NT2/D1 (cell line): ENCODE measurements at places on chromosomes 3 and 15.

GRCh38 chr3:12916159-12916558 is 74.8 kb upstream of the RPL32 start:
- no peak for DNase-seq

DNA sequence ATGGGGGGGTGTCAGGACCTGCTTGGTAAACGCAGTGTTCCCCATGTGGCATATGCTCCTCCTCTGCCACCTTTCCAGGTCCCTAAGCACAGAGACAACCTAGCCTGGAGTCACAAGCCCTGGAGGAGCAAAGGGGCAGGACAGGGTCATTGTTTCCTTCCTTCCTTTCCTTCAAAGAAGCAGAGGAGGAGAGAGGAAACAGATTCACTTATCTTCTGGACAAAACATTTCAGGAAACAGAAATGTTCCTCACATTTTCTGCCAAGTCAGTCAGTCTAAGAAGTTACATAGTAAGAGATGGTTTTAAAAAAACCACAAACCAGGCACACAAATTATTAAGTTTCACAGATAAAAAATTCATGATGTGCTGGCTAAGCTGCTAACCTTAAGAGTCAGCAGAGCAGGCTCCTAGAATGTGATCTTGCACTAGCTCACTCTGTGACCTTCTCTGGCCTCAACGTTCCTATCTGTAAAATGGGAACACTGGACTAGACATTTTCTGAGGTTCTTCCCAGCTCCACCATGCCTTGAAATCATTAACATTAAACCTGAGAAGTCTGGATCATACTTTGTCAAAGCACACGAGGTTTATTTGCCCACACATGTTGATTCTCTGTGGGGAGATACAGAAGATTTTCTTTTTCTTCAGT is 47.9 kb downstream of the ATP13A5 start:
- DNase-seq: no peak

GRCh38 chr15:63028442-63029110 is 14.0 kb upstream of the TPM1 start:
- no peak for DNase-seq

DNA sequence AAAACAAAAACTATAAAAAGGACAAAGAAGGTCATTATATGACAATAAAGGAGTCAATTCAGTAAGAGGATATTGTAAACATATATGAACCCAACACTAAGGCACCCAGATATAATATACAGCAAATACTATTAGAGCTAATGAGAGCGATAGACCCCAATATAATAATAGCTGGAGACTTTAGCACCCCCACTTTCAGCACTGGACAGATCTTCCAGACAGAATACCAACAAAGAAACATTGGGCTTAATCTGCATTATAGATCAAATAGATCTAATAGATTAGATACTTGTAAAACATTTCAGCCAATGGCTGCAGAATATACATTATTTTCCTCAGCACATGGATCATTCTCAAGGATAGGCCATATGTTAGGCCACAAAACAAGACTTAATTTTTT is 53.4 kb downstream of the NUDT16 start:
- DNase-seq: no peak

- no peak for DNase-seq
These were observed 1.7 kb upstream of the C3orf33 start for GRCh38 chr3:155807823-155808222.

DNA sequence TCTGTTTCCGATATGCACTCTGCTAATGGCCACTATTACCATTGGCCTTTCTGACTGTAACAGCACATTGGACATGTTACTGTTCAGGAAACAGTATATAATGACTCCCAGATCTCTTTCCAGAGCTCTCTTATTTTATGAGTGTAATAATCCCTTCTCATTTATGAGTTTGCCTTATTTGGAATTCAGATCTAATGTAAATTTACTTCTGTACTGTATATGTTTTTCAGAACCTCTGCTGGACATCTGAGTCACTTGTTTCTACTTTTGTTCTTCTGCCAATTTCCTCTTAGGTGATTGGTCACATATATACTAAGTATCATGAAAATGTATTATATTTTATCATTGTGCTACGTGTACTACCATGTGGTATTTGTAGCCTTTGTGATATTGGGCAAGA is 30.5 kb downstream of the RSRC1 start:
- DNase-seq: no peak

DNA sequence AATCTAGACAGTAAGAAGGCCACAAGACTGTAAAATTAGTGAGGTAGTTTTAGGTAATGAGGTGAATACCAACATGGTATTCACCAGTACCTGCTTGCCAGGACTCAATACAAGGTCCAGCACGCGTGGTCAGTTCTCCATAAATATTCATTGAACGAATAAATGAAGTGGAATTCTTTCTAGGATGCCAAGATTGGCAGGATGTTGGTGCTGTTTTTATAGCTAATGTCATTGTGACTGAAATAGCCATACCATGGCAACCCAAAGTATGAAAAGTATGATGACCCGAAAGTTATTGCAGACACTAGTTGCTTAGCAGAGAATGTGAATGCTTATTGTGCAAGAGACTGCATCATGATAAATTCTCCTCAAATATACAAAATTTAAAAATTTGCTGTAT is 307.2 kb downstream of the KCNH8 start:
- no peak for DNase-seq

GRCh38 chr3:55796533-55796932 is 309.4 kb upstream of the WNT5A start:
- no peak for DNase-seq

- DNase-seq: no peak
These were observed 153.2 kb upstream of the THBS1 start for GRCh38 chr15:39427705-39428104.

DNA sequence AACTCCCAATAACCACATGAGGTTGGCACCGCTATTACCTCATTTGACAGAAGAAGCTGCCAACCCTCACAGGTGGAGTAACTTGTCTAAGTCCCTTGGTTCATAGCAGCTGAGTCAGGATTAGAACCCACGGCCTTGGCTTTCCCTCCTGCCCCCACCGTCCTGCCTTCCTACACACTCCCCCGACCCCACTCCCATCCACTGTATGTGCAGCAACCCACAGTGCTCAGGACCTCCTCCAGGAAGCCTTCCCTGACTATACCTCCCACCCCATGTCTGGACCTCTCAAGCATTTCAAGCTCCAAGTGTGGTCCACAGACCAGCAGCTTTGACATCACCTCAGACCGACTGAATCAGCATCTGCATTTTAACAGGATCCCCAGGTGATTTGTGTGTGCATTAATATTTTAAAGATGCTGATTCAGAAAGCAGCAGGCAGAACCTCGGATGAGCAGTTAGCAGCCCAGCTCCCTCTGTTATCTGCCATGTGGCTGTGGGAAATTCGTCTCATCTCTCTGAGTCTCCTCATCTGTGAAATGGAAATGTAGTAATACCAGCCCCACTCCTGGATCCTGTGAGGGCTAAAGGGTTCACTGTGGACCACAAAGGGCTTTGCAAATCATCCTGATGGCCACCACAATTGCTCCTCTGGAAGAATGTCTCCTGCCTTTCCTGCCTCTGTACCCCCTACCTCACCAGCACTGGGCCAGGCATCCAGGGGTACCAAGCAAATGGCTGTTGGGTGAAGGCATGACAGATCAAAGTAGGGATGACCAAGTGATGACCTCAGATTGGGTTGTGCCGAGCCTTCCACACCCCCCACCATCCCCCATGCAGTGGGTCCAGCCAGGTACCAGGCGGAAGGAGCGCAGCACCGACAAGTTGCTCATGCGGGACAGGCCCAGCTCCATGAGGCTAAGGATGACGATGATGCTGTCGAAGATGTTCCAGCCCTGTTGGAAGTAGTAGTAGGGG is 62.7 kb downstream of the SCN5A start:
- no peak for DNase-seq
